ENCODE measurements at places on chromosomes 1 and 21.

GRCh38 chr1:172719066-172719627 lies 60.2 kb downstream of the FASLG start:
- no peak for DNase-seq

DNA sequence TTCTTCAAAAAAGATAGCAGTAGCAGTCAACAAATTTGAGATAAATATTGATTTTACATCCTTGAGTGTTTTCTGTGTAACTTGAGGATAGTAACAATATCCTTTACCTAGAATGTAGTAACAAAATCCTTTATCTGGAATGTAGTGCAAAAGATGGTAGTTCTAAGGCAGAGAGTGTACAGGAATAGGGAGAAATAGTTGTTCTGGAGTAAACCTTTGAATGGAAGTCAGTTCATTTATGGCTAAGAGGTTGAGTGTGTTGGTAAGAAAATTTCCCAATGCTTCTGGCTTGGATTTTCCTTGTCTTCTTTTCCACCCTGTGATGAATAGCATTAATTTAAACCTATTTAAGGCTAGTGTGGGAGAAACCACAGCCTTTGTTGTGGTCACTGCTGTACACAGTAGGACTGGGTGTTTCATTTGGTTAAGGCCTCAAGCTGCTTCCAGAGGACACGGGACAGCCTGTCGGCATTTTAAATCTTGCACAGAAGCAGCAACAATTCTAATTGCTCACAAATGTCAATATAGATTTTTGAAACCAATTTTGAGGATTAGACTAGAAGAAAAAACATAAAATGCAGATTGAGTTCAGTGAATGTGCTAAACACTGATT lies 11.3 kb downstream of the NFIA start:
- no peak for DNase-seq

- DNase-seq = no peak
These were observed 43.7 kb downstream of the ST7L start for GRCh38 chr1:112575154-112575804.

GRCh38 chr1:50271337-50271736 lies 151.9 kb downstream of the DMRTA2 start:
- DNase-seq = no peak

DNA sequence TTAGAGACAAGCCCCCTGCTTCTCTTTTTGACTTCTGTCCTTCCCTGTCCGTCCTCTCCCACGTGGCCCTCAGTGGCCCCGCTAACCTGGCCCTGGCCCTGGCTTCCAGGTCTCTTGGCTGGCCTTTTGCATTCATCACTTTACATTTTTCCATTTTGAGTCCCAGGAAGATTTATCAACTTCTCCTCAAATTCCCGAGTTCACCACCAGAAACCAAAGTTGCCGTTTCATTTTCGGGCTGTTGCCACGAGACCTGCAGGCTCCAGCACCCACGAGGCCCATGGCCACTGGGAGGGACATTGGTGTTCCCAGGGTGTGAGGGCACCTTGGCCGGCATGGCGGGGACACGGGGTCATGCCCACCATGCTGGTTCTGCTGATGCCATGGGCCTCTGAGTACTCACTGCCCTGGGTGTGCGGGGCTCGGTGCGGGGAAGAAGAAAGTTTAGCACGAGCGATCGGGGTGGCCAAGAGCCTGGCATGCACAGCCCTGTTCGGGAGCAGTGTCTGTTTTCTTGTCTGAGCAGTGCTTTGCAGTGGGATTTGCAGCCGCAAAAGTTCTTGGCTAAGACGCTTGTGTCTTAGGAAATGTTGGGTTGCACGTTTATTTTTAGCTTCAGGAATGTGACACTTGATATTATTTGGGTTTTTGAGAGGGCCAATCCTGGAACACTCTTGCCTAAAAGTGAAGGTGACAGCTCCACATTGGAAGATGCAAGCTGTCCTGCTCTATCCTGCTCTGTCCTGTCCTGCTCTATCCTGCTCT lies 40.4 kb upstream of the ADARB1 start:
- no peak for DNase-seq

DNA sequence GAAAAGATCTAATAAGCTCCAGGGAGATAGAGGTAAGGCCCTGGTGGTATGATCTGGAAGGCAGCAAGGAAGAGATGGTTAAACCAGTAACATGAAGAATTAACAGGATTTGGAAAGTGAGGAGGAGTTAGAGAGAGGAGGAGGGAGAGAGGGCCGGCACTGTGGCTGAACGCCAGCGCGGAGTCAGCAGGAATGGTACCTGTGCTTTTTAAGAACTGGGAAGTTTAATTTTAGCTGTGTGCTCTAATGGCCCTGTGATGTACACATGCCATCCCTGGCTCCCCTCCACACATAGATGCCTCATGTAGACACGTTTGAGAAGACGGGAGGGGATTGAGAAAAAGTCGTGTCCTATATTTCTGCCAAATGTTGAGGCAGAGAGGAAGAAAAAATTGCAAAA lies 13.8 kb upstream of the AVPR1B start:
- no peak for DNase-seq

- no peak for DNase-seq
These were observed 161.8 kb downstream of the TPR start for GRCh38 chr1:186213225-186213607.

DNA sequence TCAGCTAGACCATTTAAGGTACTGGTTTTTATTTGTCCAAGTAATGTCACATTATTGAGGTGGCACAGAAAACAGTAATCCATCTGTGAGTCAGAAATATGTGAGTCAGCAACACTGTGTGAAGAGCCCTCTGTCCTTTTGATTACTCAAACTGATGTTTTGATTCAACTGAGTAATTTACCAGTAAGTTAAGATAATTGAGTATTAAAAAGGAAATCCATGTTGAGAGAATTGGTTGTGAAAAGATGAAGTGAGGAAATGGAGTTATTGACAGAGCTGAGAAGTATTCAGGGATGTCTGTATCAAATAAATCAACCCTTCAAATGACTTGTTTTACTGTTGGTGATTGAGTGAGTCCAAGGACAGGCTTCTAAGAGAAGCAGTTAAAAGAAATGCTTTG lies 302.7 kb upstream of the SGIP1 start:
- no peak for DNase-seq

- no peak for DNase-seq
These were observed 49.3 kb upstream of the RABGAP1L start for GRCh38 chr1:174110053-174110452.

DNA sequence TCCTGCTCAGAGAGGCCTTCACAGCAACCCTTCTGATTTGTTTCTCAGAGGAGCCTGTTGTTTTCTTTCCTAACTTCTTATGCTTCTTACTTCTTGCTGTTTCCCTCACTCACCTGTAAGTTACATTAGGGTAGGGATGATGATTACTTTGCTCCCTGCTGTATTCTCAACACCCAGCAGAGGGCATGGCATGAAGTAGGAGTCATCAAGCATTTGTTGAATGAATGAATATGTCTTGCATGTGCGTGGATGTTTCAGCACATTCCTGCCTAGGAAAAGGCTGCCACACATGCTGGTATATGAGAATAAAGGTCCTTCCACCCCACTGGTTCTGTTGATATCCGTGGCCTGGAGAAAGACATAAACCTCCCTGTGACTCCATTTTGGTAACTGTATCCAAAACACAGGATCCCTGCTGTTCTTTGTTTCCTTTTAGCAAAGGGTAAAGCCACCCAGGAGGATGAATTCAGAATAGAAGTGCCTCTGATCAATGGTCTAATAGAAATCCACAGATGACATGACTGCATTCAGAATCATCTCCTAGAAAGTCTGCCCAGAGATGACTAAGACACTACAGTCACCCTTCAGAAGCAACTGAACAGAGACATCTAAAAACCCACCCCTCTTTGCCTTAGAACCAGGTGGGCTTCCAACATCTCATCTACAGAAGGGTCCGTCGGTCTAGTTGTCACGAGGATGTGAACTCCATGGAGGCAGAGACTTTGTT lies 168.8 kb downstream of the ZSCAN20 start:
- DNase-seq = no peak

DNA sequence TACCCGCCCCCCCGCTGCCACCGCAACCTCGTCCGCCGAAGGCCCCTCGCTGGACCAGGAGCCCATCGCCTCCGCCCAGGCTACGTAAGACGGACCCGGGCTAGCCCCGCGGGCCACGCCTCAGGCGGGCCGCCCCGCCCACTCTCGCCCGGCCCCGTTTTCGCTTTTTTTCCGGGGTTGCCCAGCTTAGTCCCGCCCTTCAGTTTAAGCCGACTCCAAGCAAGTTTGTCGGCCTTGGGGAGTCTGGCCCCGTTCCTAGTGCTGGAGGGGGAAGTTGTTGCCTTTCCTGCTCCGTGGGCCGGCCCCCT lies 3.0 kb downstream of the RUSC1 start:
- peak; percentile 72 for DNase-seq

GRCh38 chr1:15610167-15610566 lies 7.1 kb upstream of the DDI2 start:
- DNase-seq = no peak

DNA sequence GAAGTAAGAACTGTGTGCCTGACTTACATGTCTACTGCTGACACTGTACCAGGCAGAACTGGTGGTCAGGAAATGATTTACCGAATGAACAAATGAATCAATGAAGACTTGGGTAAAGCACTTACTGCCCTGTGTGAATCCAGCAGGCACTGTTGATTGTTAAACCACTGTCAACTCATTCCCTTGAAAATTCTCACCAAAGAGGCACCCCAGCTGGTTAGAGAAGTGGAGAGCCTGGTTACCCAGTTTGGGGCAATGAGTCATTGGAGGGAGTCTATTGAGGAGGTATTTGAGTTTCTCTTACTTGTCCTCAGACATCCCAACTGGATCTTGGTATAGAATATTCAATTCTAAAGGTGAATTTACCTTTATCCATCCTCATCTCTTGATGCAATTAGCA lies 34.2 kb downstream of the JUN start:
- DNase-seq = no peak
